ENCODE measurements at places on chromosomes 5 and 9. TPM values are rescaled to one million over a fixed set of nuclear protein-coding genes. Genes with fewer than 3 reads are reported as not detected.

Gene NR5A1
- total RNA-seq = 0.49 TPM

DNA sequence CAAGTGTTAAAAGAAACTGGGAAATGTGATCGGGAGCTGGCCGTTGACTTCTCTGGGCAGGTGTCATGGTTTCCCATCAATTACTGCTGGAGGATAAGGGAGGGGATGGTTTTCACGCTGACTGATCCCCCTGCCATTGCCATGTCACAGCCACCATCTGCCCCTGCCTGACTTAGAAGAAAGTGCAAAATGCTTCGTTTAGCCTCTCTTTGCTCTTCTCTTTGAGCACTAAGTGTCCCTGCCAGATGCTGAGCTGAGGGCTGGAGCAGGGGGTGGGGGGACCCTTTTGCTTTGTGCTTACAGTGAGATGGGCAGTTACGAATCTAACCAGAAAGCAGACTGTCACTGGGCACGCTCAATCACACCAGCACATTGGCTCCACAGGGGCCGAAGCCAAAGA lies 138.4 kb upstream of the ALDH1B1 start:
- DNase-seq = no peak

DNA sequence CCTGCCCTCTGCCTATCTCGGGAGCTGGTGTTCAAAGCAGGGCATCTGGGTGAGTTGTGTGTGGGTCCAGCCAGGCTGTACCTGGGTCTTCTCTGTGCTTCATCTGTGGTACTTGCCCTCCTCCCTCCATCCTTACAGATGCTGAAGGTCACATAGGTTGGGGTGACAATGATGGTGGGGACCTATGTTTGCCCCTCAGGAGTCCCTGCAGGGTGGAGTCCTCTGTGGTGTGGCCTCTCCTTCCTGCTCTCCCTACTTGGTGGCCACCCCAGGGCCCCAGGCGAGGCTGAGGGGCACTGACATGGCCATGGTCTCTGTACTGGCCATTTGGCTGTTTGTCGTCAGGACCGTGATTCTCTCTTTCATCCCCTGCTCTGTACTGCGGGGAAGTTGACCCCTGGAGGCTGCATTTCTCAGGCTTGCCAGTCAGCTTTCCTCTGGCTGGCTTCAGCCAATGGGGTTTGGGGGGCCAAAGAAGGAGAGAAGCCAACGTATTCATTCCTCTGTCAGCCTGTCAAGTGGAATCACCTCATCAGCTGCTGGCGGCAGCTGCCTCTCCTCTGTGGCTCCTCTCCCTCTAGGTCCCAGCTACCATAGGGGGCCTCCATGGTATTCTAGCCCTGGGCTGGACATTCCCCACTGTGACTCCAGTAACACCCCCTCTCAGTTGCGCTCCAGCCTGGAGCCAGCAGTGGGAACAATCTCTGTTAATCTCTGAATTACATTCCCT lies 4.6 kb downstream of the DCANP1 start:
- no peak for DNase-seq

DNA sequence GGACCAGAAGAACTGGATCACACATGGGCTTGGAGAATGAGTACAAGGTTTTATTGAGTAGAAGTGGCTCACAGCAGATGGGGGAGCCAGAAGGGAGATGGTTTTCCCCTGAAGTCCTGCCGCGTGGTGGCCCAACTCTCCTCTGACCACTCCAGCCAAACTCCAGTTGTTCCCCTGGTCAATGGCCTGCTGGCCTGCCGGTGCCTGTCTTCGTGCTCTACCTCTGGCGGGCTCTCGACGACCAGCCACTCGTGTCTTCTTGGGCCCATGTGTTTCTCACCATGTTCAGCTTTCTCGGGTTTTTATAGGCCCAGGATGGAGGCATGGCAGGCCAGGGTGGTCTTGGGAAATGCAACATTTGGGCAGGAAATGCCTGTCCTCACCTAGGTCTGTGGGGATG lies 519.6 kb downstream of the CYLC2 start:
- no peak for DNase-seq
